Mammary epithelial cell (primary cell): ENCODE measurements at places on chromosomes 5 and 9. TPM values are rescaled to one million over a fixed set of nuclear protein-coding genes. Genes with fewer than 3 reads are reported as not detected.

The COL5A1 gene
- total RNA-seq: 22.8 TPM

The CDX1 gene
- total RNA-seq: not detected in 2 replicates

The LCN6 gene
- not detected for total RNA-seq

The RPP25L gene
- total RNA-seq: 12.5 TPM

The SAXO1 gene
- total RNA-seq: not detected

The G3BP1 gene
- total RNA-seq: 181 and 252 TPM in 2 replicates

The LRRTM2 gene
- 1.2 TPM for total RNA-seq

The FOXD4 gene
- 0.67 TPM for total RNA-seq

The SPATA6L gene
- total RNA-seq: 4.3 TPM

The TLE1 gene
- 21.7 TPM for total RNA-seq

The CCNO gene
- total RNA-seq: 2.7 TPM

The LHX3 gene
- total RNA-seq: not detected in 2 replicates

The ADAMTS13 gene
- 5.2 and 9.6 TPM in 2 replicates for total RNA-seq

The RGMB gene
- total RNA-seq: 22.3 TPM

The CDH9 gene
- not detected in 2 replicates for total RNA-seq

The CARD6 gene
- 0.67 TPM for total RNA-seq

The JADE2 gene
- total RNA-seq: 34.2 and 49.6 TPM in 2 replicates

The POC5 gene
- total RNA-seq: 13.8 TPM

The ALDH1A1 gene
- total RNA-seq: not detected in 2 replicates

The SLC45A2 gene
- under 0.01 TPM for total RNA-seq

The ESM1 gene
- not detected for total RNA-seq
